NCI-H1417 treated with DMSO at 0.1 percent for 48 hours (cell line): ENCODE measurements at places on chromosomes 7 and 10.

DNA sequence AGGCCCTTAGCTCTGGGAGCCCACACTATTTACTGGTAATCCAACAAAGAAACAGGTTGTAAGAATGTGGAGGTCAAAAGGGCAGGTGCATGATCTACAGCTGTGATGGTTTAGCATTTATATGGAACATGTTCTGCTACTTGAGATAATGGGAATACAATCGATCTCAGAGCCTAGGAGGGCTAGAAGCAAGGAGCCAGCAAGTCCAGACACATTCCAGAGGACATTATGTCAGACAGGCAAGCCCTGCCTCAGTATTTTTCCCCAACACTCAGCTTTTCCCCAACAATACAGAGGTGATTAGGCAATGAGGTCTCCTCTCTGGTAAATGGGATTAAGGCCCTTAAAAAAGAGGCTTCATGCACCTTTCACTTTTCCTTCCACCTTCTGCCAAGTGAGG lies 21.4 kb upstream of the GNAT3 start:
- no peak for DNase-seq

- DNase-seq: no peak
Measured at GRCh38 chr7:55140221-55140940, 121.6 kb downstream of the EGFR start.

- DNase-seq: no peak
Measured at GRCh38 chr10:103278862-103279298, 1.9 kb downstream of the INA start.

DNA sequence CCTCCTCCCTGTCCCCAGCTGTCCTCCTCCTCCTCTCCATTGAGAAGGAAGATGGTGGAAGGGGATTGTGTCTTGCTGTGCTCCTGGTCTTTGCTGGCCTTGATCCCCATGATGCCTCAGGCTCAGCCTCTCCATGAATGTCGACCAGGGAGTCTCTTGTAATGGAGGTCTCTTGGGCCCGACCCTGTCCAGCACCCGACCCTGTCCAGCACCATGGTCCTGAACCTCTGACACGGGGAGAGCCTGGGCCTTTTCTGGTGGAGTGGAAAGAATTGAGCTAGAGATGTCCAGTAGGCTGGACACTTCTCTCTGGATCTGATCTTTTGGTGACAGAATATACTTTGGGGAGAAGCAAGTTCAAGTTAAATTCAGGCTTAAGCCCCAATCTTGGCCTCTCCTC lies 42.3 kb upstream of the HMX3 start:
- no peak for DNase-seq

DNA sequence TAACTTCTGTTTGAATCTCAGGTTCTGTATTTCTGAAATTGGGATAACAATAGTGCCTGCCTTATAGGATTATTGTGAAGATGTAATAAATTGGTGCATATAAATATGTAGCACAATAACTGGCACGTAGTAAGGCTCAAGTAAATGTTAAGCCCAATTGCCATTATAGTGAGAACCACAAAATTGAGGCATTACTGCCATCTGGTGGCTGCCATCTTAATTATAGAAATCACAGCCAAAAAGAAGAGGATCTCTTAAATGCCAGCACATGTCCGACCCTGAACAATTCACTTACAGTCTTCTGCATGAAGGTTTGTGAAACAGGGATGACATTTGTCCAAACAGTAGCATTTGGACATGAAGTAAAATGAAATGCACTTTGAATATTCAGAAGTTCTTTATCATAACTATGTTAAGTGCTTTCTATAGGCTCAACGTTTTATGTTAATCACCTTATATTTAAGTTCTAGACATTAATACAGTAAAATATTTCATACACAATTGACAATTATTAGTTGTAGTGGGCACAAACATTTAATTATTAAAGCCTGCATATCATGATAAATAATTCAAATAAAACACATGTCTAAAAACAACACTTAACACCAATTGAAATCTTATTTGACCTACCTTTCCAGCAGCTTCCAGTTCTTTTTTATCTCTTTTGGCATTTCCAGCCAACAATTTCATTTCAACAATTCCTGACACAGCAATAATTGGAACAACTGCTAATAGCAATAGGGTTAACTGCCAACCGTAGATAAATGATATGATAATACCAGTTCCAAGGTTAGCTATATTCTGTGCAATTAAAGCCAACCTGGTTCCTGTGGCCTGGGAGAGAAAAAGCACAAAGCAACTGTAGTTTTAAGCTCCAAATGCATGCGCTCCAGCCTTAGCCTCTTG lies 58.5 kb downstream of the ABCB4 start:
- peak; percentile 26 for DNase-seq

- no peak for DNase-seq
Measured at GRCh38 chr10:60594476-60595051, 183.7 kb upstream of the CDK1 start.

- DNase-seq: no peak
Measured at GRCh38 chr10:113665352-113665751, 1.5 kb upstream of the NRAP start.

DNA sequence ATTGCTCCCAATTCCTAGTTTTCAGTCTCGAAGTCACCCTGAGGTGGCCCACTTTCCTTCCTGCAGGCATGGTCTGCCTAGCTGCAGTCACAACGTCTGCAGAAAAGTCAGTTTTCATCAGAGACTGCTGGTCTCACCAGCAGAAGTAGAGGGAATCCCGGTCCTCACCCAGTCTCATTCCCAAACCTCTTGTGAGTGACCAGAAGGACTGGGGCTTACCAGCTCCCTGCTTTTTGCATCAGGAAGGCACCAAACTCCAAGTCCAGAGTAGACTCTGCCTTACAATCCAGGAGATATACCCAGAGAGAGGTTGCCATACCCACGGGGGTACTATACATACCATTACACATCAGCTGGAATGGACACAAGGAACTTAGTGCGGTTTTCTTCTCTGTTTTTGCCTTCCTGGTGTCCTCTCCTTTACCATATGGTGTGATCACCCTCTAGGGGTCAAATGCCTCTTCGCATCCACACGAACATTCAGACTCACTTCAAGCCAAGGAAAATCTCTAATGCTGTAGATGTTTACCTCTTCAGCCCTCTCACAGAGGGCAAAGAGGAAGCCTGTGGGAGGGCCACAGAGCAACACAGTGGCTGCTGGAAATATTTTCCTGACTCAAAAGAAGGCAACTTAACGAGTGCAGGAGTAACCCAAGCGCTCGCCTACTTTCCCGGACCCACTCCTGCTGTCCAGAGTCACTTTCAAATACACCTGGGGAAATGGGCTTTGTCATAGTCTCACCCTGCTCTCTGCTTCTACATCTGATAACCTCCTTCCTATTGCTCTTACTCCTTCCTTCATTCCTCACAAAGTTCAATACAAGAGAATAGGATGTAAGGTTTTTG lies 220.9 kb downstream of the C7orf25 start:
- no peak for DNase-seq

GRCh38 chr7:20596653-20597052 lies 18.8 kb upstream of the ABCB5 start:
- DNase-seq: no peak

DNA sequence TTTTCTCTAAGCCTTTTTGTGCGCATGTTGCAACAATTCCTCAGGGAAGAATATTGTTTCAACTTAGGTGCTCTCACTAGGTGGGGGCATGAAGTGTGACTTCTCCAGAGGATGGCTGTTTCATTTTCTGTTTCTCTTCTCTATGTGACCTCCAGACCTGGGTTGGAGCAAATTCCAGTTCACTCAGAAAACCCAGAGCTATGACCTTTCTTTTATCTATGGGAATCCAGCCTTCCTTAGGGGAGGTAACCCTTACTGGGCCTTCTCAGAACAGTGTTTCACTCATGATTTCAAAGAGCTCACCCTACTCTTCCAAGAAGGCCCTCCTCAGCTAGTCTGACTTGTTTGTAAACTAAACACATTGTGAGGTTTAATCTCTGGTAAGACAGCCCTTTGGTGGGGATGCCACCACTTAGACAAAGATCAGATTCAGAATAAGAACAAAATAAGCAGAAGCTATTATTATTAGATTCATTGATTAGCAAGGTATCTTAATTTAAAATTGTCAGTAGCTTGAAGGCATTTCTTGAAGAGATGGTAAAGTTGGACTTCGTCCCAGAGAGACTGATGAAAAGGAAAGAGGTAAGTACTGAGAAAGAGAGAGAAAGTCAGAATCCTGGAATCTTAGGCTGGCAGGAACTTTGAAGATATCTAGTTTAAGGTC lies 16.6 kb upstream of the TAS2R60 start:
- DNase-seq: no peak

GRCh38 chr10:100576282-100576635 lies 40.5 kb downstream of the HIF1AN start:
- DNase-seq: no peak

GRCh38 chr10:79249186-79250121 lies 97.8 kb upstream of the PPIF start:
- DNase-seq: no peak

DNA sequence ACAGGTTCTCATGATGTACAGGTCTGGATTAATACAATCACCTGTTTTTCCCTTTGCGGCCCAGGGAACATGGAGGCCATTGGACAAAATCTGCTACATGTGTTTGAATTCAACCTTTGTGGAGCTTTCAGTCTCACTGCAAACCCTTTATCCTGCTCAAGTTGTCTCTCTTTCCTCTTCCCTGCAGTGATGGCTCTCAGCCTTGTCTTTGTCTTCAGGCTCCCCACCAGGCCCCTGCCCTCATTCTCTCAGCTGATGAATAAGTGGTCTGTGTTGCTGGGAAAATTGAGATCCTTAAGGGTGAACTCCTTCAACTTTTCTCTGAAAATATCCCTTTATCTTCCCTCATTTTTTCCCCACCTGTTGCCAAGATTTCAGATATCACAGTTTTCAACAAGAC lies 791.2 kb downstream of the GRID1 start:
- no peak for DNase-seq

DNA sequence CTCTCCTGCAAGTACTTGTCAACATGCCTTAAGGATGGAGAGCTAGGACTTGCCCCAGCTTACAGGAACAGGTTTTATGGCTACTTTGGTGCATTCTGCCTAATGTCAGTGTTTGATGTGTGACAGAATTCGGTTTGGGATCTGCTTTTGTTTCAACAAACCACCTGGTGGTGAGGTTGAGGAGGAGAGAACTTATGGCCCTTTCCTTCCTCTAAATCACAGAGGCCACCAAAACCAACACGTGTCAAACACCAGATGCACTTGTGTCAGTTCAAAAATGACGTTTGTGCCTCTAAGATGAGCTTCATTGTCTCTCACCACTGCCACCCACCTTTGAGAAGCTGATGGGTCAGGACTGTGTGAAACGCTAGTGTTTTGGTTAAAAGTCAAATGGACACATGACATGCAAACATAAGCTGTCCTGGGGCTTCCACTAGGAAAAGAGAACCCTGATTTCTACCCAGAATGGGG lies 83.9 kb downstream of the OSBPL3 start:
- no peak for DNase-seq

GRCh38 chr10:122098924-122099323 lies 110.0 kb downstream of the TACC2 start:
- no peak for DNase-seq

GRCh38 chr7:132942701-132943100 lies 139.2 kb downstream of the CHCHD3 start:
- DNase-seq: no peak

GRCh38 chr7:13117592-13117991 lies 430.2 kb downstream of the ARL4A start:
- DNase-seq: no peak

GRCh38 chr10:13671904-13672303 lies 85.1 kb downstream of the PRPF18 start:
- DNase-seq: no peak

DNA sequence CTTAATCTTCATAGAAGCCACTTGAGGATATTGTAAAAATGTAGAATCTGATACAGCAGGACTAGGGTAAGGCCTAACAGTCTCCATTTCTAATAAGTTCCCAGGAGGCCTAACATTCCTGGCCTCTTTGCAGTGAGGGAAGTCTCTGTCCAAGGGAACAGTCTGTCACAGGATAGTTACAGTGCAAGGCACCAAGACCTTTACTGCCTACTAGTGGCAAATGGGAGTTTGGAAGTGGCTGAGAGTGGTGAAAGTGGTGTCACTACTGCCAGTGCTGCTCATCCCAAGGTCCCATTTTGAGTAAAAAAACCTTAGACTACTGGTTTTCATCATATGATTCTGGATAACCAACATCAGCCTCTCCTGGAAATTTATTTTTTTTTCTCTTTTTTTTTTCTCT lies 619.5 kb upstream of the SEMA3D start:
- DNase-seq: no peak
